ENCODE measurements at places on chromosomes 2 and 18. TPM values are rescaled to one million over a fixed set of nuclear protein-coding genes. Genes with fewer than 3 reads are reported as not detected.

Gene FLACC1
- 2.9 TPM for total RNA-seq

Gene ALPP
- total RNA-seq = not detected

Gene SP9
- 3.3 TPM for total RNA-seq

Gene PLCD4
- 2.8 TPM for total RNA-seq

Gene THAP4
- total RNA-seq = 20.0 TPM

Gene RAB27B
- 10.5 TPM for total RNA-seq

Gene TCF7L1
- 8.0 TPM for total RNA-seq

Gene SLC35G4
- not detected for total RNA-seq

Gene FOXD4L1
- not detected for total RNA-seq

Data from skin of body (tissue), 3 donors.